ENCODE measurements at places on chromosomes 6 and 20.

DNA sequence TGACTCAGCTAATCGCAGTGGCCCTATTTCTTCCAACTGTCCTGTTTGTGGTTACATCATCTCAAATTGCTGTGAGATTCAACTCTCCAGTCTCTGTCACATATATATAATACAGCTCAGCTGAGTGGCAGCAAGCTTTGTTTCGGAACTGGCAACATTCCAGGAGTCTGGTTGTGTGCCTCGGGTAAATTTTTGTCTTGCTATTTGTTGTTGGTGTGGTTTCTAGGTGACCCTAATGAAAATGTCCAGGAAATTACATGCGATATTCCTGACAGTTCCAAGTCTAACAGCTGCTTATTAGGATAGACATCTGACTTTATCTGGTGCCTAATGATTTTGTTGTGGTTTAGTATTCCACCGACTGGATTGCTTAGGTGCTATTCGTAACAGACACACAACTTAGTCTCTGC, 581.8 kb downstream of the CD109 start:
- no peak for DNase-seq

- DNase-seq: no peak
Measured at GRCh38 chr6:85049282-85049681, 284.9 kb upstream of the TBX18 start.

- DNase-seq: no peak
Measured at GRCh38 chr6:129663531-129663930, 46.4 kb downstream of the ARHGAP18 start.

DNA sequence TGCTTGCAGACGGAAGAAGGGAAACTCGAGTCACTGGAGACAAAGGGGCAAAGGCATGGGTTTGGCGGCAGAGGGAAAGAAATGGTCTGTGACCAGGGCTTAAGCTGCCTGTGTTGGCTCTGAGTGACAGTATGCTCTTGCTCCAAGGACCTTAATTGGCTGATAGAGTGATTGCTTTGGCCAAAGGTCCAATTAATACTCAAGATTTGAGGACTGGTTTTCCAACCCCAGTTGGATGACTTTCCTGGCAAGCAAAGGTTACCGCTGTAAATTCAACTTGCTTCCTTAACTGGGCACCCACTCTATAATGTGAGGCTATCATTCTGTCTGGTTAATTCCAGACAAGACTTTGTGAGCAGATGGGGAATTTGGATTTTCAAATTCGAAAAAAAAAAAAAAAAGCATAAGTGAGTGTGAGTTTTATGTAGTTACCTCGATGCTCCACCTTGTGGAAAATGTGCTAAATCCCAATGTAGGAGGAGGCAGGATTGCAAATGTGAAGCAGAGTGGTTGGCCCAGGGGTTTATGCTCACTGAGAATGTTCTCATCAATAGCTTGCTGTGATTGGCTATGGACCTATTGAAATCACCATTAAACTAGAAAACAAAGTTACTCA, 150.7 kb upstream of the GMDS start:
- DNase-seq: no peak
